ENCODE measurements at places on chromosomes 4 and X. TPM values are rescaled to one million over a fixed set of nuclear protein-coding genes. Genes with fewer than 3 reads are reported as not detected.

Gene TMPRSS11B
- total RNA-seq, result not detected

Gene GPR119
- total RNA-seq, result not detected

Gene TLR3
- total RNA-seq, result not detected

Gene TMPRSS11A
- total RNA-seq, result not detected

Gene MAGEA11
- not detected for total RNA-seq

Gene ADH6
- not detected for total RNA-seq

Gene TRIM61
- total RNA-seq, result 3.4 TPM

Gene YY2
- total RNA-seq, result 2.5 TPM

Gene DGKK
- not detected for total RNA-seq
